Naive thymus-derived CD4-positive, alpha-beta T cell (primary cell): ENCODE measurements at places on chromosomes 13 and 19. TPM values are rescaled to one million over a fixed set of nuclear protein-coding genes. Genes with fewer than 3 reads are reported as not detected.
A peak's percentile ranks its signal among the peaks of the same experiment; 100 is the strongest.

DNA sequence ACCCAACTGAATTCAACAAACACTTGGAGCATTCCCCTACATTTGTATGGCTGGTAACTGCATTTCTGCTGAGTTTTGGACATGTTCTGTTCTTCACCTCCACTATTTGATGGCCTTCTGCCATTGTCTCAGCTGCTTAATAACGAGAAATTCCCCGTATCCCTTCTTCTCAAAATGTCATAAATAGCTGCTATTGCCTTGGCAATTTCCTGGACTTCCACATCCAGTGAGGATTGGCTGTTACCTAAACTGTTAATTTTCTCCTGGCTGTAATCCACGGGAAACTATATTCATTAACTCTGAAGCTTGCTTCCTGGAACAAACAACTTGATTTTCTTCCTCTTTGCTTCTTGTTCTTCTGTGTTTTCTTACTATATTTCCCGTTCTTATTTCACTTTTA lies 69.5 kb upstream of the TDRD3 start:
- no peaks in the 10 kb centered on the region for H3K36me3 ChIP-seq
- DNase-seq, result no peak
- no peak overlapping the region for H3K4me3 ChIP-seq
- no peak overlapping the region for H3K27ac ChIP-seq
- no peaks in the 10 kb centered on the region for H3K4me1 ChIP-seq

- H3K36me3 ChIP-seq, result no peaks in the 10 kb centered on the region
- H3K4me3 ChIP-seq, result no peak overlapping the region
- no peak for DNase-seq
- no peaks in the 10 kb centered on the region for H3K4me1 ChIP-seq
These were observed 263.3 kb downstream of the SLITRK1 start for GRCh38 chr13:83618966-83619365.

- peak overlapping the region; percentile 96 for H3K4me3 ChIP-seq
- H3K27me3 ChIP-seq, result no peaks in the 10 kb centered on the region
- peaks cover 15% of the 10 kb centered on the region for H3K4me1 ChIP-seq
These were observed 751 bp downstream of the ZNF584 start for GRCh38 chr19:58409010-58409790.

DNA sequence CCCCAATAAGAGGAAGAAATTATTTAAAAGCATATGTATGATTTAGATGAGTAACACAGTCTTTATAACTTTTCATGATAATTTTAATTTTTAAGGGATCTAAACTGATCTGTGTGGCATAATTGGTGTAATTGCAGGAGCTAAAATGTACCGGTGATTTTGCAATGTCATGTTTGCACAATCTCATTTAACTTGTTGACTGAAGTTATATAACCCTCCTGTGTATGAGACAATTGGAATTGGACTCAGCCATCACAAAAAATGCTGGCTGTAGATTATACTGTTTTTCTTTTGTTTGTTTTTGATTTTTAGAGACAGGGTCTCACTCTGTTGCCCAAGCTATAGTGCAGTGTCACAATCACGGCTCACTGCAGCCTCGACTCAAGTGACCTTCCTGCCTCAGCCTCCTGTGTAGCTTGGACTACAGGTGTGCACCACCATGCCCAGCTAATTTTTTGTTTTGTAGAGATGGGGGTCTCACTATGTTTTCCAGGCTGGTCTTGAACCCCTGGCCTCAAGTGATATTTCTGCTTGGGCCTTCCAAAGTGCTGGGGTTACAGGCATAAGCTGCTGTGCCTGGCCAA lies 26.1 kb downstream of the FGF9 start:
- no peak for DNase-seq
- no peaks in the 10 kb centered on the region for H3K27me3 ChIP-seq
- H3K4me3 ChIP-seq, result no peak overlapping the region
- no peaks in the 10 kb centered on the region for H3K4me1 ChIP-seq

- no peak overlapping the region for H3K27ac ChIP-seq
- H3K27me3 ChIP-seq, result no peaks in the 10 kb centered on the region
- H3K4me1 ChIP-seq, result peaks cover 37% of the 10 kb centered on the region
- H3K4me3 ChIP-seq, result no peak overlapping the region
These were observed 1.6 kb downstream of the CCDC97 start for GRCh38 chr19:41311613-41312012.

DNA sequence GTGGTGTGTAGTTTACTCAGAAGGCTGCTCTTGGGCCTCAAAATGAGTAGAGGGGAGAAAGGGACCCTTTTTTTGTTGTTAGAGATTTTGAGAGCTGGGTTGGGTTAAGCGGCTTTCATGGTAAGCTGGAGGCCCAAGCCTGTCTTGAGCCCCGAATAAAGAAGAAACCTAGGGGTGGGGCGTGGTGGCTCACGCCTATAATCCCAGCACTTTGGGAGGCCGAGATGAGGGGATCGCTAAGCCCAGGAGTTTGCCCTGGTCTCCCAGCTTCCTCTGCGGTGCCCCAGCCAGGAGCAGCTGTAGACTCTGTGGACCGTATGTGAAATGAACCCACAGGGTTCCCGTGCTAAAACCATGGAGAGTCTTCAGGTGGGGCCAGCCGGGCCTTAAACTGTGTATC lies 56.1 kb downstream of the KDM4B start:
- no peak overlapping the region for H3K27ac ChIP-seq
- H3K4me3 ChIP-seq, result no peak overlapping the region
- no peaks in the 10 kb centered on the region for H3K27me3 ChIP-seq

DNA sequence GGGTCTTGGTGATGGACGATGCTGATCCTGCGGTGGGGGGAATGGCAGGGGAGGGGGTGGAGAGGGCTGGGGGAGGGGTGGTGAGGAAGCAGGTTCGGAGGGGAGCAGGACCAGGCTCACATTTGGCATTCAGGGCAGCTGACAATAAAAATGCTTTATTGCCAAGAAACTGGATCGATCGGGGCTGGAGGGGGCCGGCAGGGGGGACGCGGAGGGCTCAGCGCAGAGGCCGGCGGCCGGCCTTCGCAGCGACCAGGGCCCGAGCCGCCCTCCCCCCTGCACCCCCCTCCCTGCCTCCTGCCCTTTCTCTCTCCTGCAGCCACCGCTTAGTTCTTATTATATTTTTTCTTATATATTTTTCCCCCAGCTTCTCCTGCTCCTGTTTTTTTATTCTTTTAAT lies 18.1 kb upstream of the POU2F2 start:
- DNase-seq, result no peak
- peaks cover 24% of the 10 kb centered on the region for H3K4me1 ChIP-seq
- no peak overlapping the region for H3K27ac ChIP-seq
- H3K36me3 ChIP-seq, result no peaks in the 10 kb centered on the region
- H3K4me3 ChIP-seq, result no peak overlapping the region

DNA sequence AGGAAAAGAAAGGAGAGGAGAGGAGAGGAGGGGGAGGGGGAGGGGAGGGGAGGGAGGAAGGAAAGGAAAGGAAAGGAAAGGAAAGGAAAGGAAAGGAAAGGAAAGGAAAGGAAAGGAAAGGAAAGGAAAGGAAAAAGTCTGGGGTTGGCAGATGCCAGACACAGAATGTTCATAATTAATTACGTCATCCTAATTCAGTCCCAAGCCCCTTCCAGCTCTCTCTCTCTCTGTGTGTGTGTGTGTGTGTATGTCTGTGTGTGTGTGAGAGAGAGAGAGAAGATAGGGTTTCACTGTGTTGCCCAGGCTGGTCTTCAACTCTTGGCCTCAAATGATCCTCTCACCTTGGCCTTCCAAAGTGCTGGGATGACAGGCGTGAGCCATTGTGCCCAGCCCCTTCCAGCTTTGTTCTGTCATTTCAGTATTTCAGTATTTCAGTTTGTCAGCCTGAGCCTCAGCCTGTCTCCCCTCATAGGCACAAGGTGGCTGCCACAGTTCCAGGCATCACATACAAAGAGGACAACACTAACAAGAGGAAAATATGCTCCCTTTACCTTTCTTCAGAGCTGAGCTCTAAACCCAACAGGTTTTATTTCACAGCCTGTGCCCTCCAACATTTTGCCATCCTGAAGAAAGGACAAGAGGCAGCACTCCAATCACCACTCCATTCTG lies 14.6 kb downstream of the IFNL3 start:
- no peaks in the 10 kb centered on the region for H3K27me3 ChIP-seq
- no peak overlapping the region for H3K4me3 ChIP-seq
- H3K36me3 ChIP-seq, result no peaks in the 10 kb centered on the region
- no peak for DNase-seq

GRCh38 chr19:1411255-1412191 lies 4.1 kb downstream of the DAZAP1 start:
- H3K27me3 ChIP-seq, result no peaks in the 10 kb centered on the region
- no peak overlapping the region for H3K4me3 ChIP-seq
- H3K4me1 ChIP-seq, result peaks cover 50% of the 10 kb centered on the region
- no peak for DNase-seq
- peak overlapping the region; percentile 98 for H3K27ac ChIP-seq

GRCh38 chr19:42306646-42307045 lies 4.2 kb upstream of the PAFAH1B3 start:
- no peaks in the 10 kb centered on the region for H3K36me3 ChIP-seq
- DNase-seq, result no peak
- H3K27ac ChIP-seq, result no peak overlapping the region
- H3K4me1 ChIP-seq, result peaks cover 13% of the 10 kb centered on the region

- H3K36me3 ChIP-seq, result peaks cover 10% of the 10 kb centered on the region
- H3K27me3 ChIP-seq, result no peaks in the 10 kb centered on the region
- H3K27ac ChIP-seq, result peak overlapping the region; percentile 68
- no peak overlapping the region for H3K4me3 ChIP-seq
- no peak for DNase-seq
These were observed 2.3 kb downstream of the SPPL2B start for GRCh38 chr19:2330632-2331284.

- H3K27me3 ChIP-seq, result no peaks in the 10 kb centered on the region
- H3K4me3 ChIP-seq, result peak overlapping the region; percentile 79
- peak overlapping the region; percentile 88 for H3K27ac ChIP-seq
- H3K4me1 ChIP-seq, result peaks cover 46% of the 10 kb centered on the region
These were observed 514 bp downstream of the PCID2 start for GRCh38 chr13:113207890-113208420.

- H3K4me1 ChIP-seq, result no peaks in the 10 kb centered on the region
- no peak for DNase-seq
- no peak overlapping the region for H3K27ac ChIP-seq
- H3K36me3 ChIP-seq, result no peaks in the 10 kb centered on the region
- no peak overlapping the region for H3K4me3 ChIP-seq
- H3K27me3 ChIP-seq, result no peaks in the 10 kb centered on the region
These were observed 75.6 kb downstream of the ATP8A2 start for GRCh38 chr13:25447396-25447795.

DNA sequence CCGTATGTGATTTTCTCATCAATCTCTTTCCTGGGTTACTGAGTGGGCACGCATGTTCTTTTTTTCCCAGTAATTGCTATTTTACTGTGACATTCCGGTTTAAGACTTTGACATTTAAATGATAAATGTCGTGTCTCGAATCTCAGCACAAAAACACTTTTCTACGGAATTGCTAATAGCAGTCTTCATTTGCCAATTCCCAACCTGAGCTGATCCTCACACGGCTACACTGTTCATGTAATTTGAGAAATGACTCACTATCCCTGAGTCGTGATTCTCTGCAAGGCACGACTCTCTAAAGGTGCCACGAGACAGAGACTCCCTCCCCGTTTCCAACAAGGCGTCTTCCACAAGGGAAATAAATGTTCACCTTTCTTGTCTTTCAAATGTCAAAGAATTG lies 88.7 kb upstream of the USP29 start:
- no peaks in the 10 kb centered on the region for H3K27me3 ChIP-seq
- H3K4me3 ChIP-seq, result no peak overlapping the region
- DNase-seq, result no peak
- no peaks in the 10 kb centered on the region for H3K36me3 ChIP-seq
- H3K27ac ChIP-seq, result no peak overlapping the region

GRCh38 chr13:97855570-97856303 lies 97.7 kb upstream of the IPO5 start:
- DNase-seq, result peak; percentile 21
- H3K4me3 ChIP-seq, result no peak overlapping the region
- no peaks in the 10 kb centered on the region for H3K27me3 ChIP-seq
- no peaks in the 10 kb centered on the region for H3K4me1 ChIP-seq

GRCh38 chr19:3514930-3515329 lies 8.8 kb downstream of the FZR1 start:
- H3K27me3 ChIP-seq, result no peaks in the 10 kb centered on the region
- DNase-seq, result no peak

GRCh38 chr19:53945998-53946397 lies 16.7 kb upstream of the CACNG8 start:
- no peak overlapping the region for H3K27ac ChIP-seq
- H3K4me3 ChIP-seq, result no peak overlapping the region

- H3K4me1 ChIP-seq, result peaks cover 24% of the 10 kb centered on the region
- H3K27me3 ChIP-seq, result no peaks in the 10 kb centered on the region
- H3K36me3 ChIP-seq, result peaks cover 15% of the 10 kb centered on the region
- DNase-seq, result peak; percentile 77
These were observed at the start of gene TLE5 for GRCh38 chr19:3062165-3063105. TLE5 (minus strand) TSS chr19:3062495; CDS start chr19:3062200, 295 bp downstream.

DNA sequence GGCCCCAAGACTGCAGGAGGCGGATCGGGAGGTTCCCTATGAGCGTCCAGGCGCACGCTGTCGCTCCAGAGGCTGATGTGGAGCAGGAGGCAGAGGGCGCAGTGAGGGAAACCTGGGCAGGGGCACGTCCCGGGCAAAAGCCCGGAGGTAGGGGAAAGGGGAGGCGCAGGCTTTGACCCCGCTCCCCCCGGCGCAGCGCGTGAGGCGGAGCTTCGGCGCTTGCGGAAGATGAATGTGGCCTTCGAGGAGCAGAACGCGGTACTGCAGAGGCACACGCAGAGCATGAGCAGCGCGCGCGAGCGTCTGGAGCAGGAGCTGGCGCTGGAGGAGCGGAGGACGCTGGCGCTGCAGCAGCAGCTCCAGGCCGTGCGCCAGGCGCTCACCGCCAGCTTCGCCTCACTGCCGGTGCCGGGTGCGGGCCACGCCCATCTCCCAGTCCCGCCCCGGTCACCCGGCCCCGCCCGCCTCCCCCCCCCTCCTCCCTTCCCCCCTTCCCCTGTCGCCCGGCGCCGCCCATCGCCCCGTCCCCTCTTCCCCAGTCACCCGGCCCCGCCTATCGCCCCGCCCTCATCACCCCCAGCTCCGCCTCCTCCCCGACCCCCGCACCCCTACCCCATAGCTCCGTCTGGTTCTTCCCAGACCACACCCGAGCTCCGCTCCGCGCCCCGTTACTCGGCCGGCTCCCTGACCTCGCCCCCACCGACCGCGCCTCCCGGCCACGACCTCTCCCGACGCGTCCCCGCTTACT lies 4.1 kb downstream of the HMG20B start:
- H3K4me1 ChIP-seq, result peaks cover 12% of the 10 kb centered on the region
- H3K27ac ChIP-seq, result no peak overlapping the region
- no peak for DNase-seq
- H3K36me3 ChIP-seq, result peaks cover 15% of the 10 kb centered on the region
- H3K4me3 ChIP-seq, result no peak overlapping the region
- H3K27me3 ChIP-seq, result no peaks in the 10 kb centered on the region

Gene SYDE1
- 0.79 and 2.1 TPM in 2 replicates for total RNA-seq

Gene EFNB2
- total RNA-seq, result 0.07 and 0.25 TPM in 2 replicates

Gene ATXN8OS
- total RNA-seq, result not detected

Gene CEACAM21
- 40.1 TPM for total RNA-seq

Gene PRX
- total RNA-seq, result 3.9 TPM

Gene AMER2
- not detected for total RNA-seq

Gene CCDC169
- 0.42 TPM for total RNA-seq

Gene ERICH6B
- total RNA-seq, result not detected in 2 replicates

Gene EEF1AKMT1
- 4.2 TPM for total RNA-seq

Gene ANGPTL8
- total RNA-seq, result not detected
